ENCODE measurements at places on chromosomes 6 and 20. TPM values are rescaled to one million over a fixed set of nuclear protein-coding genes. Genes with fewer than 3 reads are reported as not detected.

DNA sequence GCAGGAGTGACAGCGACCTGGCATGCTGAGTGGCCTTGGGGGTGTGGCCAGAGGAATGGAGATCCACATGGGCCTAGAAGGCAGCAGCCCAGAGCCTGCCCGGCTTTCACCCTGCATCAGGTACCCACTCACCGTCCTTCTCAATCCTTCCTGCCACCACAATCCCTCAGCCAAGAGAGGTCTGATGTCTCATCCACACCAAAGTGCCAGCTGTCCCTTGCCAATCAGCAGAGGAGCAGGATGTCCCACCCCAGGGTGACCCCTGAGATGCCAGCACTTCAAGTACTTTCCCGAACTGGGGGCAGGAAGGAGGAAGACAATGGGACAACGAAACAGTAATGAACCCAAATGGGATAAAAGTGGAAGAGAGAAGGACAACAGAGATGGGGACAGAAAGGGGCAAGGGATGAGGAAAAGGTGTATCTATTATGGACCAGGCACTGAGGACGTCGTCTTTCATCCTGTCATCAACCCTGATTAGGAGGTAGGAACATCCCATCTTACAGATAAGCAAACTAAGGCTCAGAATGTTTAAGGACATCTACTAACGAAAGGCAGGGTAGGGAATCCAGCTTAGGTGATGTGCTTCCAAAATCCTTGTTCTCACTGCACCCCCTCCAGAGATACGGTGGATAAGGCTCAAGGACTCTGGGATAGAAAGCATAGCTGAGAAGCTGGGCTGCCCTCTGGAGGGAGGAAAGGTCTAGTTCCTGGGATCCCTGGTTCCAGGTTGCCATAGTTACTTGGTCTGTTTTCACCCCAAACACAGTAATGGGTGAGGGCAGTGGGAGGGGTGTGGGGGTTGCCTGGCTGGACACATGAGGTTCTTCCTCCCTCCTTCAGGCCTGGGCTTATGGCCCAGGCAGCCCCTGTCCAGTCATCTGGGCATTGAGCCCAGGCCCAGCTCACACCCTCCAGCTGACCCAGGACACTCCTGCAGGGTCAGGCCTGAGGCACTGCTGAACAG is 4.5 kb upstream of the TNXB start:
- H3K4me3 ChIP-seq: no peak overlapping the region
- DNase-seq: no peak
- H3K4me1 ChIP-seq: no peaks in the 10 kb centered on the region
- H3K27me3 ChIP-seq: peaks cover 4% of the 10 kb centered on the region
- H3K36me3 ChIP-seq: no peaks in the 10 kb centered on the region

GRCh38 chr20:50534567-50534966 is 24.4 kb downstream of the PTPN1 start:
- no peaks in the 10 kb centered on the region for H3K27me3 ChIP-seq
- DNase-seq: no peak
- H3K27ac ChIP-seq: peak overlapping the region; percentile 63
- H3K36me3 ChIP-seq: no peaks in the 10 kb centered on the region

DNA sequence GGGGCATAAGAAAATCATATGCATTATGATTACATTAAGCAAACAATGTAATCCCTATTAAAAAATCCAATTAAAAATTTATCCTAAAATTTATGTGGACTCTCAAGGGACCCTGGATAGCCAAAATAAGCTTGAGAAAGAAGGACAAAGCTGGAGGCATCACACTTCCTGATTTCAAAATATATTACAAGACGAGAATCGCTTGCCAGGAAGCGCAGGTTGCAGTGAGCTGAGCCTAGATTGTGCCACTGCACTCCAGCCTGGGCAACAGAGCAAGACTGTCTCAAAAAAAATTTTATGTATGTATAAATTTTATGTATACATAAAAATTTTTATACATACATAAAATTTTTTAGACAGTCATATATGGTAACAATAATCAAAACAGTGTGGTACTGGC is 48.5 kb upstream of the GCNT2 start:
- no peaks in the 10 kb centered on the region for H3K36me3 ChIP-seq
- no peak overlapping the region for H3K27ac ChIP-seq
- H3K4me1 ChIP-seq: no peaks in the 10 kb centered on the region

DNA sequence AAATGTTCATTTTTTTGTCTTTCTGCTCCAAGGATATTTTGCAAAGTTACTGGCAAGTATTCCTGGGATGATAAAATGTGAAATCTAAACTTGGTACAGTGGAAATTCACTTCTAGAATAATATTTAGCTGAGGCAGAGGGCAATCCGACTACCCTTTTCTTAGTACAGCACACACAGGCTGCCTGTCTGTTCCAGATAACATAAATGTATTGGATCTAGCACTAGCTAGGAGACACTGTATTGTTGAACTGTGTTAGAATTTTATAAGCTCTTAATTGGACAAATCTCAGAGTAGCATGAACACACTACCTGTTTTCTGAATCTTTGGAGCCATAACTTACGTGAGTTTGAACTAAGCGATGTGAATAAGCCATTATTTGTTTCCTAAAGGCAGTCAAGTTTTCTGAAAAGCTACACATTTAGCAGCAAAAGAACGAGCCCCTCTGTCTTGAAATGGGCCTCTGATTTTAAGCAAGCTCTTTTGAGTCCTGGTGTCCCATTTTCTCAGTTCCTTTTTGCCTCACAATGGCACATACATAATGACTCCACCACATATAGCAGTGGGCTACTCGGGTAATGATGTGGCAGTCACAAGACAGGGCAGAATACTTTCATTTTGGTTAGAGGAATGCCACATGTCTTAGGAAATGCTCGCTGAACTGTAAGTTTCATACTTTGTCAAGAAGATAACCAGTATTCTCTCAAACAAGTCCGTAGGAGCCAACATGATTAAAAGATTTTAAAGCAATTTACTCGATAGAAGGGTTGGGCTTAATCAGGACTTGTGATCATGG is 116.5 kb upstream of the ESR1 start:
- H3K27me3 ChIP-seq: no peaks in the 10 kb centered on the region
- peaks cover 4% of the 10 kb centered on the region for H3K36me3 ChIP-seq
- H3K27ac ChIP-seq: peak overlapping the region; percentile 97
- DNase-seq: peak; percentile 75
- H3K4me1 ChIP-seq: peaks cover 23% of the 10 kb centered on the region

DNA sequence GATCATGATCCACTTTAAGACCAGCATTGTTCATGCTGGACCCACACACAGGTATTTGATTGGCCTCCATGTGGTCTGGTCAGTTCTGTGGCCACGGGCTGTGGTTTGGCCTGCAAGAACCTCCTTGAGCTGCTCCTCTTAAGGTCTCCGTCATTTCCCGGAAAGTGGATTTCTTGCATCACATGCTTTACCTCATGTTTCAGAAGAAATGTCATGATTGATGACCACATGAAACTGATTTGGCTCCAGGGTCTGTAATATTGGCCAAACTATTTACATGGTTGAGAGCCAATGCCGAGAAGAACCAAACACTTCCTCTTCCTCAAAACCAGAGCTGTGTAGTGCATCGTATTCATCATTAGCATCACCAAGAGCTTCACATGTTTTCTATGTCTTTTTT is 13.2 kb upstream of the RSPH3 start:
- DNase-seq: no peak
- H3K27me3 ChIP-seq: no peaks in the 10 kb centered on the region
- H3K4me1 ChIP-seq: peaks cover 45% of the 10 kb centered on the region
- peak overlapping the region; percentile 38 for H3K4me3 ChIP-seq
- H3K27ac ChIP-seq: peak overlapping the region; percentile 31

DNA sequence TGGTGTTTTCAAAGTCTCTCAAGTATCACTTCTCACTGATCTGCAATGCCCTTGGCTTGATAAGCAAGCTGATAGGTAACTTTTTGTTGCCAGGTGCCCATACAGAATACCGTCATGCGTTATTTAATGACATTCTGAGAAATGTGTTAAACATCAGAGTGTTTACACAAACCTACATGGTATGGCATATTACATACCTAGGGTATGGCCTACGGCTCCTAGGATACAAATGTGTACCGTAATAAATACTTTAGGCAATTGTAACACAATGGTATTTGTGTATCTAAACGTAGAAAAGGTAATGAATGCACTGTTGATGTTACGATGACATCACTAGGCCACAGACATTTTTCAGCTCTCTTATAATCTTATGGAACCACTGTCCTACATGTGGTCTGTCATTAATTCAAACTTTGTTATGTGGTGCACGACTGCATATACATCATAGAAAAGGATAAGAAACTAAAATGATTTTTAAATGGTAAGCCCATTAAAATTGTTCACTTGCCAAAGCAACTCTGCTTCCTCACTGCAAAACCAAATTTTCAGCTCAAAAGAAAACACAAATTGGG is 35.7 kb downstream of the CSNK2A1 start:
- DNase-seq: no peak
- no peaks in the 10 kb centered on the region for H3K27me3 ChIP-seq
- H3K4me1 ChIP-seq: peaks cover 21% of the 10 kb centered on the region
- H3K4me3 ChIP-seq: no peak overlapping the region

GRCh38 chr6:11275598-11275997 is 43.1 kb upstream of the NEDD9 start:
- H3K27ac ChIP-seq: peak overlapping the region; percentile 99
- no peak for DNase-seq
- H3K4me3 ChIP-seq: peak overlapping the region; percentile 64
- no peaks in the 10 kb centered on the region for H3K27me3 ChIP-seq
- peaks cover 24% of the 10 kb centered on the region for H3K36me3 ChIP-seq

DNA sequence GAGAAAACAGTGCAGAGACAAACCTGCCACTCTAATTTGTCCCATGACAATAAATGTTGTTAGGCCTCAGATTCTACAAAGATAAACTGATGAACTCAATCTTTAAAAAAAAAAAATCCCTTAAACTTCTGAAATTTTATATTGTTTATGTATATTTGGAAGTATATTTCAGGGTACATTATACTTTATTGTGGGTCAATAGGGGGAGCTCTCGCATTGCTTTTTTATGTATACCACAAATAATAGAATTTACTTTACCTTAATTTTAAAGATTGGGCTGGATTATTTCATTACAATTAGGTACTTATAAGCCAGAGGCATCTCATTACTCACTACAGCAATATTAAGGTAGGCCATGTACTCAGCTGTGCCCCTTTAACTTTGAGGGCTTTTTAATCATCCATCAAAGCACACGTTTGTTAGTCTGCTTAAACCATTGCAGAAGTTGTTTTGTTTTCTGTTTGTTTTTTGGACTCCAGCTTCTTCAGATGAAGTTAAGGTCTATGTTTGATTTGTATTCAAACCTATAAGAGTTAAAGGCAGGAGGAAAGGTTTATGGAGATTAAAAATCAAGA is 56.3 kb upstream of the EYA4 start:
- no peaks in the 10 kb centered on the region for H3K27me3 ChIP-seq
- no peaks in the 10 kb centered on the region for H3K4me1 ChIP-seq
- no peak for DNase-seq
- no peak overlapping the region for H3K27ac ChIP-seq

DNA sequence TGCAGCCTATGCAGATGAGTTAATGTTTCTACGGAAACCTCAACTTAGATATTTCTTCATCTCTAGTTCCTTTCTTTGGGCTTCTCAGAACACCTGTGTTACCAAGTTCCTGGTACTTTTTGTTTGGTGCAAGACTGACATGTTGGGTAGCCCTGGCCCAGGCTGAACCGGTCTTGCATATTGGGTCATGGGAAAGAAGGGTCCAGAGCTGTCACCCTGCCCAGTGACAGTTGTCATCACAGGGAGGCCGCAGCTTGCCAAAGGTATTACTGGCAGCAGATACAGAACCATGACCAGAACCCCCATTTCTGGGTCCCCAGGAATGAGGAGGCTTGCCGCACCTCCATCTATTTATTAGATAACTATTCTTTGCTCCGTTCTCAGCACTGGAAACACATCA is 40.2 kb downstream of the PDYN start:
- H3K36me3 ChIP-seq: no peaks in the 10 kb centered on the region
- H3K4me1 ChIP-seq: no peaks in the 10 kb centered on the region
- no peak for DNase-seq

- H3K4me3 ChIP-seq: no peak overlapping the region
- no peaks in the 10 kb centered on the region for H3K36me3 ChIP-seq
- no peak overlapping the region for H3K27ac ChIP-seq
- no peak for DNase-seq
- no peaks in the 10 kb centered on the region for H3K4me1 ChIP-seq
- no peaks in the 10 kb centered on the region for H3K27me3 ChIP-seq
These were observed 9.9 kb upstream of the PSMF1 start for GRCh38 chr20:1108437-1108920.

The PPP1R14C gene
- total RNA-seq: 0.73 TPM

The ISM1 gene
- not detected for total RNA-seq

The CLPSL2 gene
- total RNA-seq: not detected

The PRDM13 gene
- total RNA-seq: not detected

The RSPH9 gene
- not detected for total RNA-seq
